ENCODE measurements at places on chromosomes 13 and 19. TPM values are rescaled to one million over a fixed set of nuclear protein-coding genes. Genes with fewer than 3 reads are reported as not detected.
A peak's percentile ranks its signal among the peaks of the same experiment; 100 is the strongest.

GRCh38 chr19:11273296-11273695 lies 11.0 kb upstream of the DOCK6 start:
- no peak for DNase-seq

- DNase-seq, result no peak
Observed at GRCh38 chr13:59425211-59425741, 738.5 kb downstream of the DIAPH3 start.

DNA sequence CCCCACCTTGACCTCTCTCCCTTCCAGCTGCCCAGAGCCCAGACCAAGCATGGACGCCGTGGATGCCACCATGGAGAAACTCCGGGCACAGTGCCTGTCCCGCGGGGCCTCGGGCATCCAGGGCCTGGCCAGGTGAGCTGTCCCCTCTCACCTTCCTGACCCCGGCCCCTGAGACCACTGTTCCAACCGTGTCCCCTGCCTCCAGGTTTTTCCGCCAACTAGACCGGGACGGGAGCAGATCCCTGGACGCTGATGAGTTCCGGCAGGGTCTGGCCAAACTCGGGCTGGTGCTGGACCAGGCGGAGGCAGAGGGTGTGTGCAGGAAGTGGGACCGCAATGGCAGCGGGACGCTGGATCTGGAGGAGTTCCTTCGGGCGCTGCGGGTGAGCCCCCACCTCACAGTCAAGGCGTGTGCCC lies 312 bp downstream of the CAPS start:
- no peak for DNase-seq

- DNase-seq, result no peak
Observed at GRCh38 chr13:113670541-113670940, 3.5 kb downstream of the GRK1 start.

DNA sequence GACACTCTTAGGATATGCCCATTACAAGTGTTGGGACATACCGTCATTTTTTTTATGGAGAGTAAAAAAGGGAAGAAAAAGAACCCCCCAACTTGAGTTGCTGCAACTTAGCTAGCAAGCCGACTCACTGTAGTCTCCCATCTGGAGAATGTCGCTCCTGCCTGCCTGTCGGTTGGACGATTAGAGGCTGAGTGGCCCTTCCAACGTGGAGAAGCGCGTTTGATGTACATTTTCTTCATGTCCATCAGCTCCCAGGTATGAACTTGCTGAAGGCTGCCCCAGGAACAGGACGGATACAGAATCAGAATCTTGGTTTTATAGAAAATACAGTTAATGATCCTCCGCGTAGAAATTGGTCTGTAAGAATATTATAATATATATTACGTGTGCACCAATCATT lies 189.0 kb upstream of the SOX1 start:
- DNase-seq, result no peak

DNA sequence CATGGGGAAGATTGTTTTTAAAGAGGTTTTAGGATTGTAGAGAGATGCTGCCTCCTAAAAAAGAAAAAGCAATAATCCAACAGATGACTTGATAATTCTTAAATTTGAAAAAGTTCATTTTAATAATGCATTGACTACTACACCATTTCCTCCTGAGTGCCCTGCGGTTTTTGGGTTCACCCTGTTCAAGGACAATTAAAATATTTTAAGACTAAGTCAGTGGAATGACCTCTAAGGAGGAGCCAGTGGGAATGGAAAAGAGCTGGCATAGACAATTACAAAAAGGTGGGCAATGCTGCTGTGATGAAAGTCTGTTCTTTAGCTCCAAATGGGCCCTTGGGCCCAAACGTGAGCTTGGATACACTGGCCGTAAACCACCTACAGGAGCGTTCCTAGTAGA lies 217.8 kb downstream of the LHFPL6 start:
- DNase-seq, result no peak

- no peak for DNase-seq
Observed at GRCh38 chr13:79043208-79043607, 362.8 kb downstream of the RBM26 start.

The FLT1 gene
- 0.71 TPM for total RNA-seq

DNA sequence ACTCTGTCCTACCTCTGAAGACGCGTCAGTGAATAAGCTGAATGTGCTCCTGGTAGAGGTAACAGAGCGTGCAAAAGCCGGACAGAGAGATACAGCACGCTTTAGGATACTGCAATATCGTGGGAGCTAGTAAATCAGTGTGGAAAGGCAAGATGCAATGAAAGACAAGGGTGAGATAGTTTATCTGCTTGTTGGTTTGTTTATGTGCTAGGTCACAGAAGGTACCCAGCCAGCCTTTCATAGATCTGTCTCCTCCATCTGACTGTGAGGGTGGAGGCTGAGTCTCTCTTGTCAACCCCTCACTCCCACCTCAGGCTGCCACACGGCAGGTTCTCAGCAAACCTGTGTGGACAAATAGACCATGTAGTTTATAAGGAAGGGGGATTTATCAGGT lies 904 bp upstream of the GIPC1 start:
- DNase-seq, result no peak

GRCh38 chr13:70812481-70812880 lies 704.2 kb upstream of the KLHL1 start:
- DNase-seq, result no peak

The KLC3 gene
- total RNA-seq, result not detected

GRCh38 chr13:109938255-109938936 lies 152.0 kb upstream of the IRS2 start:
- no peak for DNase-seq

- no peak for DNase-seq
Observed at GRCh38 chr19:10087296-10088061, 1.4 kb downstream of the SHFL start.

The USF2 gene
- total RNA-seq, result 162 TPM

The HNRNPM gene
- total RNA-seq, result 265 TPM

The KLF1 gene
- not detected for total RNA-seq

DNA sequence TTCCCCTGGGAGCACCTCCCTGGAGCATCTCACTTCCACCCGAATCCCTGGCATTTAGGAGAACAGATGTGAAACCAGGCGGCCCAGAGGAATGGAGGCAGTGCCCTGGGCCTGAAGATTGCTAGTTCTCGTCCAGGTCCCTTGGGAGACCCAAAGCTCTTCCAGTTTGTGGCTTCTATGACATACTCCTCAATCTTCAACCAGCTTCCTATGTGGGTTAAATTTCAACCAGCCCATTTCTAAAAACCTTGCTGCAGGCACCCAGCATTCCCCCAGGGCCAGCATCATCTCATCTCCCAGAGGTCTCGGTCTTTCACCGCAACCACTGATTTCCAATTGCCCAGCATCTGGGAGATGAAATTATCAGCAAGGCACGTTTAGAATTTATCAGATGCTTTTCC lies 46.0 kb upstream of the STK24 start:
- DNase-seq, result no peak

GRCh38 chr13:111597191-111597611 lies 276.8 kb downstream of the TEX29 start:
- DNase-seq, result no peak

The MADCAM1 gene
- not detected for total RNA-seq

GRCh38 chr19:45179072-45179891 lies 698 bp downstream of the BLOC1S3 start:
- DNase-seq, result peak; percentile 51

The PALM3 gene
- total RNA-seq, result not detected

DNA sequence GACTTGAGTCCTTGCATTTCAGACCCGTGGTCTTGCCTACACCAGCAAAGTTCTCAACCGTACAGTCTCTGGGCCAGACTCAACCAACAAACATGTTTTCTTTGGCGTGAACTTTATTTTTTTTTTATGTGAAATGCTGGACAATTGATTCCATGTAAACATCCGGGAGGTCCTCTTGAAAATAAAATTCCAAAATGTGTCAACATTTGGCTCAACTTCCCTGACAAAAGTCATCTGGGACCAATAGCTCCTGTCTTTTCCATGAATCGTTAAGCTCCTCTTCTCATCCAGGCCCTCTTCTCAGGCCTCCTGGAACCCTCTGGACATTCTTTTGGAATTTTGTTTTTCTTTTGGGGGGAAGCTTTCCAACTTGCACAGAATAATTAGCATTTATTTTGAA lies 2.7 kb downstream of the ALDH16A1 start:
- no peak for DNase-seq

The SPIB gene
- total RNA-seq, result 0.48 TPM

The TLE6 gene
- total RNA-seq, result 1.6 TPM

DNA sequence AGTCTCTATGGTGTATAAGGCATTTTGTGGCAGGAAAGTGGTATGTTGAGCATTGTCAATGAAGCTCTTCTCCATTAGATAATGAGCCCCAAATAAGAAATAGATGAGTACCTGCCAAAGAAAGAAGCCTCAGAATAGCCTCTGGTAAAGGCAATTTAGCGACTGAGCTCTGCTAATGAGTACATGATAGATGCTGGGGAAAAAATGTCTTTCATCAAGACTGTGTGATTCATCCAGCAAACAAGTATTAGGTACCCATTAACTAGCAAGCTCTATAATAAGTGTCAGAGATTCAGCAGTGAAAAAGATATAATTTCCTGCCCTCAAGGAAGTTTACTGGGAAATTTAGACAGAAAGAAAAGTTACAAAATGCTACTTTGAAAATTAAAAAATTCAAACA lies 294.6 kb downstream of the ITGBL1 start:
- no peak for DNase-seq

DNA sequence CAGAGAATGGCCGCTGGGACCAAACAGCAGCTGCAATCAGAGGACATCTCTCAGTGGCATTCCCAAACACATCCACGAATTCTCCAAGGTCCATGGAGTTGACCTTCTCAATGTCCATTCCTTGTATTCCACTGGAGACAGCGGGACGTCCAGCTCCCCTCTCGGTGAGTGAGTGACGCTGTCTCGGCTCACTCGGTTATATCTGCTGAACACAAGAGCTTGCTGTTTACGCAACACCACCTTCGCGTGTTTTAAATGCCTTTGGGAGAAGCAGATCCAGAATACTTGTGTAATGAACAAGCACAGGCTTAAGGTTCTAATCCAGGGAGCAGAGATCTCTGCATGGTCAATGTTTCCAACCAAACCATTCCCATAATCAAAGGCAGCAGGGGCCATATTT lies at the start of gene URAD:
Gene URAD (minus strand): TSS at position 174 of the 400 bp plus-strand sequence. CDS start 56 bp downstream, at position 118.
- no peak for DNase-seq

The DIAPH3 gene
- total RNA-seq, result 24.1 TPM

DNA sequence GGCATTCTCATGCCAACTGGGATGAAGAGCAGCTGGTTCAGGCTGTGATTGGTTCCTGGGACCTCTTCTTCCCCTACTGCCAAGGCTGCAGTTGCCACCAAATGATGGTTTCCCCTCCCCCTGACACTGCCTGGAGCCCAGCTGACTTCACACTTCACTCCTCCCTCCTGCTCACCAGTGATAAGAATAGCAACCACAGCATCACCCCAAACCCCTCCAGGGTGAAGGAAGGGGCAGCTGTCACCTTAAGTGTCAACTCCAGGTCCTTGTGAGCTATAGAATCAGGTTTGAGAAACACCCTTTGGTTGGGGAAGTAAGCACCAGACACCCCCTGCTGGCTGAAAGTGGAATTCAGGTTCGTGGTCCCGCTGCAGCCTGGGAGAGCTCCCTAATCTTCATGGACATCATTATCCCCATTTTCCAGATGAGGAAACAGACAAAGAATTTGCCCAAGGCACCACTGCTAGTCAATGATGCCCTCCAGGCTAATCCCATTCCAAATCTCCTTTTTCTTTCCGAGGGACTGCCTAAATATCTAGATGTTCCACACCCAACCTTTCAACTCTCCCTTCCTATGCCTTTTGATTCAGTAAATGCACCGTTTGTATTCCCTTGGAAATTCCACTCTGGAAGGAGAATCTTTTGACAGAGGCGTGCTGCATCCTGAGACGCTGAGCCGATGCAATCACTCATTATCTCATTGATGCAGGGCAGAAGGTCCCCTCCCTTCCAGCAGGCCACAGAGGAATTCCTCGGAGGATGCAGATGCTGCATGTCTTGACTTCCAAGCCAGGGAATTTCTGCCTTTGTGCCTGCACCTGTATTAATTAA lies 50.6 kb upstream of the UQCRFS1 start:
- DNase-seq, result peak; percentile 55

The ZNF471 gene
- 1.5 TPM for total RNA-seq

- DNase-seq, result no peak
Observed at GRCh38 chr13:111914241-111915103, 152.5 kb upstream of the SOX1 start.

DNA sequence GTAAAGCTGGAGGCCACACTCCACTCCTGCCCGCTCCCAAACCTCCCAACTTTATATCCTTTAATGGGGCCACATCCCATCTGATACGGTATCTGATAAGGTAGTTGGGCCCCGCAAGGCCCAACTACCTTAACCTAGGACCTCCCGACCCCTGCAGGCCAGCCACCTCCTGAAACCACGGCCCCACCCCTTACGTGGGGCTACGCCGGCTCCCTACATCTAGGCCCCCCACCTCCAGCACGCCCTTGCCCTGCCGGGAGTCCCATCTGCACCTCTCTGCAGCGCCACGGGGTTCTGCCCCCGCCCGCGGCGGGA lies 2.2 kb downstream of the IGFLR1 start:
- DNase-seq, result no peak

DNA sequence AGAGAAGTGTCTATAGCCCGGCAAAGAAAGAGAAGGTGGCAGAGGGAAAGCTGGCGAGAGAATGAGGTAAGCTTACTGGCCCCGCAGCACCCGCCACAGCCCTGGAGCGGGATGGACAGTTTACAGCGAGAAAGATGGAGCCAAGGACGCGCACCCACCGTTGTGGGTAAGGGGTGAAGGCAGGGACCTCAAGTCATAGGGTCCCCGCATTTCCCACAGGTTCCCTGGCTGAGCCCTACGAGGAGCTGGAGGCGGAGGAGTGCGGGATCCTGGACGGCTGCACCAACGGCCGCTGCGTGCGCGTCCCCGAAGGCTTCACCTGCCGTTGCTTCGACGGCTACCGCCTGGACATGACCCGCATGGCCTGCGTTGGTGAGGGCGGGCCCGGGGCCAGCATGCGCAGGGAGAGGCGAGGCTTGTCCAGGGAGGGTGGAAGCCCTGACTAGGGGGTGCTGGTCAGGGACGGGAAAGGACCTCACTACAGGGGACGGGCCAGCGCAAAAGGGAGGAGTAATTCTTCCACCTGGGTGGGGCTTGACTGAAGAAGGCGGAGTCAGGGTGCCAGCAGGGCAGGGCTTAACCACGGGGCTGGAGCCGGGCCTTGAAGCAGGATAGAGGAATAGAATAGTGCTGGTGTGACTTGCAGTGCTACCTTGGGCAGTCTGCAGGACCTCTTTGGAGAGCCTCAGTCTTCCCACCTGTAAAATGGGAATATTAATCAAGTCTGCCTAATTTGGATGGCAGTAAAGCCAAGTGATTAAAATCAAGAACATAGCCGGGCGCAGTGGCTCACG lies 26.5 kb downstream of the LTBP4 start:
- no peak for DNase-seq
